ENCODE measurements at places on chromosomes 6 and 20.

GRCh38 chr20:48599748-48600469, 227.9 kb downstream of the PREX1 start:
- DNase-seq: no peak

- no peak for DNase-seq
These were observed 86.7 kb downstream of the FOXC1 start for GRCh38 chr6:1696463-1696850.

GRCh38 chr6:24824142-24824938, 25.6 kb upstream of the ARMH2 start:
- no peak for DNase-seq

GRCh38 chr6:36815962-36816735, 23.1 kb downstream of the CPNE5 start:
- no peak for DNase-seq

GRCh38 chr20:58633161-58634053, 17.7 kb upstream of the STX16 start:
- DNase-seq: no peak

GRCh38 chr6:130547723-130548122, 181.9 kb downstream of the TMEM200A start:
- no peak for DNase-seq

GRCh38 chr6:35481226-35481625, 13.0 kb downstream of the RPL10A start:
- DNase-seq: no peak

GRCh38 chr6:160032538-160032937, 63.7 kb downstream of the IGF2R start:
- no peak for DNase-seq

GRCh38 chr6:43532201-43532600, 15.3 kb downstream of the POLR1C start:
- DNase-seq: no peak

- DNase-seq: no peak
These were observed 134.8 kb downstream of the DTNBP1 start for GRCh38 chr6:15527838-15528617.

- no peak for DNase-seq
These were observed 8.1 kb downstream of the LYRM2 start for GRCh38 chr6:89630488-89630887.

DNA sequence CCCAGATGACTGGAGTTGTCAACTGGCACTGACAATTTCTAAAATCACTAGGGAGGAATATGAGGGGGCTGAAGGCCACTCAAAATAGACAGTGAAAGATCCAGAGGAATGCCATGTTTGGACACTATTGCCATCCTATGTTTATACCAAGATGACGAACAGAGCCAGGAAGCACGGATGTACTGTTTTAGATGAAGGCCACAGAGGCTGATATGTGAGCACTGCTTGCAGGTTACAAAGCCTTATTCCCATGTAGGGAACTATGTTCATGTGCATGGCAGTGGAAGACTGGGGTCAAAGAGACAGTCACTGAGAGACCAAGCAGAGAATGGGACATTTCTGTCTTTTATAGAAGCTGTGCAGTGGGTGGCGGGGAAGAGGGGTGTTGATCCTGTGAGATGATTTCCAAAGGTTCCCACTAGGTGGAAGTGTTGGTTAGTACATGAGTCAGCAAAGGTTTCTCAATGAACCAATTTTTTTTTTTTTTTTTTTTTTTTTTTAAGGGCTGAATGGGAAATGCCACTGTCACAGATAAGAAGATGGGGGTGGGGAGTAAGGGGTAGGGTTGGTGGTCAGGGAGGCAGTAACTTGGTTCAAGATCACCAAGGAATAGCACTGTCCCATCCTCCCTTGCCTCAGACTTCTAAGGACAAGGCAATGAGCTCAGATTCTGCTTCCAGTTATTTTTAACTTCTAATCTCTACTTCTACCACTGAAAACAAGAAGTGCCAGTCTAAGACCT, 46.7 kb upstream of the MOCS1 start:
- peak; percentile 5 for DNase-seq

- DNase-seq: no peak
These were observed 26.2 kb upstream of the VEGFA start for GRCh38 chr6:43743682-43744381.

DNA sequence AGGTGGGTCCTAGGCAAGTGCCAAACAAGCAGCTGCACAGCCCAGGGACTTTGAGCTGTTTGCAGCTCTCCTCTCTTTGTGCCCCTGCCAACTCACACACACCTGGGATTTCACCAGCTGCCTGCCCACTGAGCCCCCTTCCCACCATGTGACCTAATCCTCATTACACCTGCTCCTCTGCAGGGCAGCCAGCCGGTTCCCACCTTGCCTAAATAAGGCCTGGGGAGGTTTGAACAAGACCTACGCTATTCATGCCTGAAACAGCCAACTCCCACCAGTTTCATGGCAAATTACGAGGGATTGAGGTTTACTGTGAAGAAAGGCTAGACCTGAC, 92.6 kb upstream of the SOX4 start:
- DNase-seq: no peak

DNA sequence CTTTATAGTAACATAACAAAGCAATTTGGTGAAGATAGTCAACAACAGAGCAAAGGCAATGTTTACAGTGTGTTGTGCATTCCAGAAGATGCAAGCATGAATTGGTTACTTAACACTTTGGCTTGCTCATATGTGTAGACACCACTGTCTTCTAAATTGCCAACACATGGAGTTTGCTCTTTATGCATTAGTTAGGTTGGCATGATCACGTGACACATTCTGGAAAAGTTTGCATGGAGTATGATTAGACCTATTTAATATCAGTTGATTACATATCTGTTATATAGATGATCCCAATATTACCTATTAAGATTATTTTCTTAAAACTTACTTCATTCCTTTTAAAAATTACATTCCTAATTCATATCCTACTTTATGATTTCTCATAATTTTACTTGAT, 197.6 kb downstream of the RIMS1 start:
- DNase-seq: no peak

DNA sequence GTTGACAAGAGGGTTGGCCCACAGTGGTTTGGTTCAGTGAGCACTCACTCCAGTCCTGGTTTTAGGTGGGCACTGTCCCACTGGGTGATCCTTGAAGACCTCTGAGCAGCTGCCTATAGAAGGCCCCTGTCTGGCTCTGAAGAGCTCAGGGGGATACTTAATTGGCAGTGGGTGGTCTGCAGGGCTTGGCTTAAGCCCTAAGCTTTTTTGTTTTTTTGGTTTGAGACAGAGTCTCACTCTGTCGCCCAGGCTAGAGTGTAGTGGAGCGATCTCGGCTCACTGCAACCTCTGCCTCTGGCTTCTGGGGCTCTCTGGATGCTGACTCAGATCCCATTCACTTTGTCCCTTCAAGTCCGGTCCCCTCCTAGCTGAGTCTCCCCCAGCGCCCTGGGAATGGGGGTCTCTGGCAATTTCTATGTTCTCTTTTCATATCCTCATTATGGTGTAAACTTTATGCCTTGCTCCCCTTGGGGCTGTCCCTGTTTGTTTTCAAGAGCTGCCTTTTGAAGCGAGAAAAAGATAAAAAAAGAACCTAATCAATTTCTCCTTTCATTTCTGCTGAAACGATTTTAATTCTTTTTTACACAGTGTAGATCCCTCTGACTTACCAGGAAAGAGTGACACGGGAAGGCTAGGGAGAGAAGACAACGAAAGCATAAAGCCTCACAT, 12.2 kb upstream of the KCNG1 start:
- no peak for DNase-seq

DNA sequence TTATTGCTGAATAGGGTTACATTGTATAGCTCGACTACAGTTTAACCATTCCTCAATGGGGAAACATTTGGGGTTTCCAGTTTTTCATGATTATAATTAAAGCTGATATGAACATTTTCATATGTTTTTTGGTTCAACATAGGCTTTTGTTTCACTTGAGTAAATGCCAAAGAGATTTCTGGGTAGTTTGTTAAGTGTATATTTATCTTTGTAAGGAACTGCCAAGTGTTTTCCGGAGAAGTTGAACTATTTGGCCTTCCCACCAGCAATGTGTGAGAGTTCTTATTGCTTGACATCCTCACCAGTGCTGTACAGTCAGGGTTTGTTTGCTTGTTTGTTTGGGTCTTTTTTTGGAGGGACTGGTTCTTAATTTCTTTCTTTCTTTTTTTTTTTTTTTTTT, 83.7 kb upstream of the RALY start:
- peak; percentile 43 for DNase-seq

DNA sequence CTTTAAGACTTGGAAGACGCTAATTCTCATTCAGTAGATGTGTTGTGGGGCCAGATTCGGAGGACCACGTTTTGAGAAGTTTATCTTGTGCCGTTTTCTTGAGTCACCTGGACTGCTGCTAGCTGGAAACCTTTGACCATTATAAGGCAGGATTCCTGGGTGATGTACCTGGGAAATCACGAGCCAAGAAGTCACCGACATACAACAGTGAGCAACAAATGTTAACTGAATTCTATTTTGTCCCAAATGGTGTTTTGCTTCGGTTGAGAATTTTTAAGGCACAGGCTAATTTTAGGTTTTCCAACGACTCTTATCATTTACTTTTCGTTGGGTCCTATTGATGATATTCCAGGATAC, 93.4 kb upstream of the BTN3A2 start:
- no peak for DNase-seq

- no peak for DNase-seq
These were observed 30.7 kb upstream of the ZBP1 start for GRCh38 chr20:57650756-57651483.

GRCh38 chr6:153949616-153950015, 89.4 kb upstream of the OPRM1 start:
- DNase-seq: no peak

DNA sequence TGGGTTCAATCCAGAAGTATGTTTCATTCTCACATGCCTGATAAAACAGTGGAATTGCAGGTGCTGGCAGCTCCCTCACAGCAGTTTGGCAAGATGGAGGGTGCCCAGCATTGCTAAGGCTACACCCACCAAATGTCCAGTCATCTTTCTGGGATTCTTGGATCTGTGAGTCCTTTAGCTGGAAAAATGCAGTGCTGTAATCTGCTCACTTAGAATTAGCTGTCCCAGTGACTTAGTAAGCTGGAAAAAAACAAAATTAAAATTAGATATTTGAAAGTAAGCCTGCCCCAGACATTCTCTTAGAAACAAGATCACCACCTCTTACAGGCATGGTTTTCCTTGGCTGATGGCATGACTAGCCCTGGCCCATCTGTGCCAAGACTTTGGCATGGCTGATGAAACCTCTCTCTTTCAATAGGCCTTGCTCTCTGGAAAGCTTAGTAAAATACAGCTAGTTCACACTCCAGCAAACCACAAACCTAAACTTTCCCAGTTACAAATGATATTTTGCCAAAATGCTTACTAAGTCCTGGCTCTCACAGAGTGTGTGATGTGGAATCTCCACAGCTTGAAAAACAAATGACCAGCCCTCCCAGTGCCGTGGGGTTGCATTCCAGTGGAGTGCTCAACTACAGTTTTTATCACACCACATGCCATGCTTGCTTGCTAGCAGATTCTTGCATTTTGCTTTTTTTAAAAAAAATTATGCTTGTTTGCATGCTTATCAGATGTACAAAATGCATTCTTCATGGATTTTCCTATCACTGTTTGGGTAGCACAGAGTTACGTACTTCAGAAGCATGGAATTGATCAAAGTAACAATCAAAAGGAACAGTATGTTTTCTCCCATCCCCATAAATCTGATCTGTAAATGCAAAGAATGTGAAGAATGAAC, 261.5 kb downstream of the EYA4 start:
- peak; percentile 98 for DNase-seq

DNA sequence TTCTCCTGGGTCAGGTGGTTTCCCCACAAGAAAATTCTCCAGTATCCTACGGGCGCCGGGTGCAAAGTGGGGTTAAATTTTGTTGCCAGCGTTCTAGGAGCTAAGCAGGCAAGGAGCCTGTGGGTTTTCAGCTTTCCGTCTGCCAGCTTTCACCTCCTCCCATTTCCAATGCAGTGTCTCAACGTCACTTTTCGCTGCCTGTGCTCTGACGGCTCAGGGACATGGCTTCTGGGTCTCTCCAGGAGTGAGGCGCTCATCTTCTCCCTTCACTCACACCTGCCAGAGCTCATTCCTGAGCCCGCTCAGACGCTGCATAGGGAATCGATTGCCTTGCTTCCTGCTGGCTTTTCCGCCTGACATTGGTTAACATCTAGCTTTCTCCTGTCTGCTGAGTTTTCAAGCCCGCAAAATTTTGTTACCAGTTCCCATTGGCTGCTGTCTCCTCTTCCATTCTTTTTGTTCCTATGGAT, 7.3 kb upstream of the NAA20 start:
- no peak for DNase-seq

- DNase-seq: no peak
These were observed 4.6 kb downstream of the MDGA1 start for GRCh38 chr6:37693079-37693478.
